Heart left ventricle (tissue), 16 donors: ENCODE measurements at places on chromosomes 5 and 9. TPM values are rescaled to one million over a fixed set of nuclear protein-coding genes. Genes with fewer than 3 reads are reported as not detected.
A peak's percentile ranks its signal among the peaks of the same experiment; 100 is the strongest.

DNA sequence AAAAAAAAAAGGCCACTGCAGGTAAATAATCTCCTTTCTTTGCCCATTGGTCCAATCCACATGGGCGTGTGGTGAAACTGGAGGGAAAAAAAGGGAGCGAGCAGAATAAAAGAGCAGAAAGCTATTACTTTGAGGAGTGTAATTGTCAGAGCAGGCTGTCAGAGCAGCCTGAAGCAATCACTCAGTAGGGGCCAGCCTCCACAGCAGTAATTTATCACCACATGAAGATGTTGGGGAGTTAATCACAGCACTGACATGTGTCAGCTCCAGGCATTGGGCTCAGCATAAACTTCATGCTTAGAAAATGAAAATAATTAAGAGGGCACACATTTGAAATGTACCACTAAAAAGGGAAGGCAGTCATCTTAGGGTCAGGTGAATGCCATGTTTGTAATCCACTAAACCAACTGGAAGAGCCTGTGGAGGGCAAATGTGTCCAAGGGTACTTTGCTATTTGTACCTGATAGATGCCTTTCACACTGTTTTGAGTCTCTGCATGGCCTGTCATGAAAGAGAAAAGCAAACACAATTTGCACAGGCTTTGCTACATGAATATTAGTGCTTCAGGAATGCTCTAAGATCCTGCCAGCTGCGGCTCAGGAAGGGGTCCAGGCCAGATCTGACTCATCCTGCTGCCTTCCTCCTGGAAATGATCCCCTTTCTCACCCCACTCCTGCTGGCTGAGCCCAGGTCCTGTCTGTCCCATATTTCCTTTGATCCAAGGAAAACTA lies 2.9 kb upstream of the PTGER4 start:
- DNase-seq: peak; percentile 61

DNA sequence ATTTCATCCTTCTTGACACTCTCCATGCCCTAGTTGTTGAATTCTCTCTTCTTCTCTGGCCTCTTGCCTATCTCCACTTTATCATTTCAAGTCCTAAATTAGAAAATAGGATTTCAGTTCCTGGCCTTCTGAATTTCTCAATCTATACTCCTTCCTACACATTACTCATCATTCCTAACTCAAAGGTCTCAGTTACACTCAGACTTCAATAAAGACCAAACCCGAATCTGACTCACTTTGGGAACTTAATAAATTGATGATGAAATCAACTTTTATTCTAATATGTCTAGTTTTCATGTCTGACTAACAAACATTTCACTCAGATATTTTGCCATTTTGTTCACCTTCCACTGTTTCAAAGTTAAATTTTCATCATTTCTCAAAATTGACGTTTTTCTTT lies 113.6 kb upstream of the TSLP start:
- no peak for DNase-seq

GRCh38 chr5:67187006-67187715 lies 9.4 kb downstream of the CD180 start:
- DNase-seq: no peak

The CFAP157 gene
- not detected for total RNA-seq

The TSSK1B gene
- not detected for total RNA-seq

The SLC6A19 gene
- total RNA-seq: not detected

The KIF2A gene
- total RNA-seq: 14.8 TPM
